ENCODE measurements at places on chromosomes 11 and 22. TPM values are rescaled to one million over a fixed set of nuclear protein-coding genes. Genes with fewer than 3 reads are reported as not detected.
A peak's percentile ranks its signal among the peaks of the same experiment; 100 is the strongest.

DNA sequence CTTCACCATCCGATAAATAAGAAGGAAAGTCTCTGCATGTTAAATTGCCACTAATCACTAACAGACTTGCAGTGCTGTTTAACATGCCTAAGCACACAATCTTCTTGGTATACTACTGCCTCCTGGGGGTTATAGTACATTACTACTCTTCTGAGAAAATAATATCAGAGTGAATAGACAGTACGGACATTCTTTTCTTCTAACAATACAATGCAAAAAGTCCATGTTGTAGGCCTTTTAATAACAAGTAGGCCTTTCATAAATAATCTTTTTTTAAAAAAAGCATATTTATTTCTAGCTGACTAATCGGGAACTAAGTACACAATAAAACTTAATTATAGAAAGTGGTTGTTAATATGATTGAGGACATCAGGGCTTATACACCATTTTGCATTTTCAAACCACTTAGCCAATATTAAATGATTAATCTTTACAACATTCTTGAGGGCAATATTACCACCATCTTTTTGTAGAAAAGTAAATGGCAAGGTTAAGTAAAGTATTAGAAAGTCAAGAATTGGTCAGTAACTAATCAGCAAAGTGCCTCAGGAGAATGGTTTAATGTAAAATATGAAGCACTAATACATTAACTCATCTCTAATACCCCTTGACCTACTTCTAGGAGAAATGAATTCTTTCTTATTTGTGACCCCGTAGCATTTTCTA lies 84.7 kb downstream of the TTC28 start:
- DNase-seq: no peak

ANO3 gene
- total RNA-seq: not detected

DNA sequence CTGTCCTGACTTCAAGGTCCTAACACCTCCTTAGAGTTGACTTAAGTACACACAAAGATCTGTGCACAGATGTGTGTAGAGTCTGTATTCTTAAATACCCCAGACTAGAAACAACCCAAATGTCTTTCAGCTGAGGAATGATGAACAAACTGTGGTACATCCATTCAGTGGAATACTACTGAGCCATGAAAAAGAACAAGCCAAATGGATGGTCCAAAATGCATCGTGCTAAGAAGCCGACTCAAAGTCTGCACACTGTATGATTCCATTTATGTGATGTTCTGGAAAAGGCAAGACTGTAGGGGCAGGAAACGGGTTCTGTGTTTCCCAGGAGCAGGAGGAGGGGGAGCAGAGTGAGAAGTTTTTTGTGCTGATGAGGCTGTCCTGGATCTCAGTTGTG lies 56.7 kb upstream of the LINC01488 start:
- DNase-seq: no peak

- no peak for DNase-seq
Observed at GRCh38 chr11:132734217-132734616, 798.1 kb downstream of the OPCML start.

GGTLC2 gene
- total RNA-seq: not detected

MFNG gene
- 0.27 TPM for total RNA-seq

GRCh38 chr22:41656556-41656955 lies 32.1 kb downstream of the SNU13 start:
- no peak for DNase-seq

OR4D6 gene
- total RNA-seq: not detected

- peak; percentile 38 for DNase-seq
Observed at GRCh38 chr22:46528121-46528610, 9.3 kb downstream of the CELSR1 start.

DNA sequence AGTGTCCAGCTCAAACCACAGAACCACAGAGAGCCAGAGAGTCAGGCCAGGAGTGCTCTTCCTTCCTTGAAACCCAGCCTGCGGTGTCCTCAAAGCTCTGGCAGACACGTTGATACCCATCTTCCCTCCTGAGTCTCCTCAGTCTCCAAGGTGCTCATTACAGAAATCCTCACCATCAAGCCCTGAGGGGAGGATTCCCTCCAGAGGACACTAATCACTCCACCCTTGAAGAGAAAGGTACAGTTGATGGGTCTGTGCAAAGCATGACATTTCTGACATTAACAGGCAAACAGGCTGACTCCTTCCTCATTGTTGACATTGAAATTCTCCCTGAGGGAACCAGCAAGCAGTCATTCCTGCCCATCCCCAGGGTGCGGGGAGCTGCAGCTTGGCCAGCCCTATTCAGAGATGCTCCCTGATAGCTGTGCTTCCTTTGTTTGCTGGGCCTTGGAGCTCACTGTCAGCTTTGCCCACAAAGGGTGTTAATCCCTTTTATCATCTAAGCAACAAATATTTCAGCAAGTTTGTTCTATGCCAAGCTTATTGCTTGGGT lies 101.7 kb upstream of the CSNK2A3 start:
- DNase-seq: no peak

PDE3B gene
- total RNA-seq: not detected

DNA sequence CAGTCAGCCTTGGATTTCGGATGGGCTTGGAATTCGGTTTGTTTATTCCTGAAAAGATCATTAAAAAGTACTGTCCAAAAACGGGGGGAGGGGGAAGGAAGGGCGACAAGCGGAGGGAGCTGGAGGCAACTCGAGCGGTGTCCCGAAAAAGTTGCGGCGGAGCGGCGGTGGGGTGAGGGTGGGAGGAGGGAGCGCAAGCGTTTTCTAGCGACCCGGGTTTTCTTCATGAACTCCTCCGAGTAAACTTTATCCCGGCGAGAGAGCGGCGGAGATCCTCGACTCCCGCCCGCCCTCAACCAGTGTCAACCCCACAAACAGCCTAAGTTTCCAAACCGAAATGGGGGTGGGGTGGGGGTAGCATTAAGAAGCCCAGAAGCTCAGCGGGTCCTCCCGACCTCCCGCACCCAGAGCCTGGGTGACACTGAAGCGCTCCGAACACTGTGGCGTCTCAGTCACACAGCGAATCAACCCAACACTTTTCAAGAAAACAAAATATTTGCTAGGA lies 133.0 kb upstream of the C11orf58 start:
- DNase-seq: no peak

DNA sequence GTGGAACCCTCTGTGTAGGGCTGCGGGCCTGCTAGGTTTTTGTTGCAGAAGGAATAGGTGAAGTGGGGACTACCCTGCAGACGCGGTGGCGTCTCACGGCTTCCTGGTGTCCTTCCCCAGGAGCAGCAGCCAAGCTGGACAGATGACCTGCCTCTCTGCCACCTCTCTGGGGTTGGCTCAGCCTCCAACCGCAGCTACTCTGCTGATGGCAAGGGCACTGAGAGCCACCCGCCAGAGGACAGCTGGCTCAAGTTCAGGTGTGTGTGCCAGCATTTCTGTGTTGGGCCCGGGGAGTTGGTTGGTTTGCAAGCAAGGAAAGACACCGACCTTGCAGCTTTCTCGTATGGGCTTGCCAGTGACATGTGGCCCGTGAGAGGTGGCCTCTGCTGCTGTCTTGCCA lies 15.3 kb downstream of the TAB1 start:
- DNase-seq: no peak

DDIAS gene
- total RNA-seq: 10.3 TPM

C11orf52 gene
- not detected for total RNA-seq

LRRN4CL gene
- total RNA-seq: 2.3 TPM

OR9Q1 gene
- not detected for total RNA-seq

CRYBA4 gene
- total RNA-seq: not detected

DNA sequence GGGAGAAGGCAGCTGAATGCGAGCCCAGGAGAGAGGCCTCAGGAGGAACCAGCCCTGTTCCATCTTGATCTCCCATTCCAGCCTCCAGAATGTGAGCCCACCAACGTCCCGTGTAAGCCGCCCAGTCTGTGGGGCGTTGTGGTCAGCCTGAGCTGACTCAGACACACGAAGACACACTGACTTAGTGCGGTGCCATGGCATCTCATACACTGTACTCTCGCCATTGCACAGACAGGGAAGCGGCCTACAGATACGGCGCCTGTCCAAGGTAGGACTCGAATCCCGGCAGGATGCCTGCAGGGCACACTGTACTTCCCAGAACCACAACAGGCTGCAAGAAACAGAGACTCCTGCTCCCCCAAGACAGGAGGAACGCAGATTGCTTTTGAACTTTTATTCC lies 179.6 kb downstream of the CTTN start:
- no peak for DNase-seq
